ENCODE measurements at places on chromosomes 13 and 19.

- DNase-seq = no peak
Measured at GRCh38 chr13:98869408-98870090, 108.3 kb downstream of the DOCK9 start.

DNA sequence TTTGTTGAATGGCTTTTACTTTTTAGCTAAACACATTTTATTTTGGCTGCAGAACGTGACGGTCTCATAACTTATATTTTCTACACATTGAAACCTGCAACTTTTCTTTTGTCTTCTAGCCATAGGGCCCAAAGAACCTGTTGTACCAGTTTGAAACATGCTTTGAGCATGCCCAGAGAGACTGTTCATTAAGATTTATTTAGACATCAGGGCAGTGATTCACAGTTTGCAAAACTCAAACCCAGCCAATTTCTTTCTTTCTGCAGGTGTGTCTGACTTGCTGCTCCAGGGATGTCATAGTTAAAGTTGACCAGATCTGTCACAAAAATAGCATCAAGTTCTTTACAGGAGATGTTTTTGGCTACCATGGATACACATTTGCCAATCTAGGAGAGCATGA lies 22.0 kb downstream of the SAE1 start:
- DNase-seq = no peak

- no peak for DNase-seq
Measured at GRCh38 chr13:110387451-110388107, 80.5 kb downstream of the COL4A2 start.

- no peak for DNase-seq
Measured at GRCh38 chr13:95660981-95661581, 15.9 kb upstream of the DNAJC3 start.

GRCh38 chr19:2675892-2676291 lies 26.6 kb downstream of the GNG7 start:
- DNase-seq = no peak

DNA sequence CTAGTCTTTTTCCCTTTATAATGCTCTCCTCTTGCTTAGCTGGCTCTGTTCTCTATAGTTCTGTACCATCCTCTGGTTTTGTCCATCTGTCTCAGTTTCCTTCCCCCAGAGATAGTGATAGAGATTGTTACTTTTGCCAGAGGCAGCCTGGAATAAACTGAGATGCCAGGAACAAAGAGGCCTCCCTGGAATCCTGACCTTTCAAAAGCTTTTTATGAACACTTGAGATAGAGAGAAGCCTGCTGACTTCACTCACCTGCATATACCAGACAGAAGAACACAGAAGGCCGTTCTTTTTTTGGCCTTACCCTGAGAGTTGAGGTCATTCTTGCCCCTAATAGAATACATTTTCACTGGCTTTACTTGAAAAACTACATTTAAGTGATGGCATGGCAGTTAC lies 150.2 kb downstream of the LHFPL6 start:
- DNase-seq = no peak

DNA sequence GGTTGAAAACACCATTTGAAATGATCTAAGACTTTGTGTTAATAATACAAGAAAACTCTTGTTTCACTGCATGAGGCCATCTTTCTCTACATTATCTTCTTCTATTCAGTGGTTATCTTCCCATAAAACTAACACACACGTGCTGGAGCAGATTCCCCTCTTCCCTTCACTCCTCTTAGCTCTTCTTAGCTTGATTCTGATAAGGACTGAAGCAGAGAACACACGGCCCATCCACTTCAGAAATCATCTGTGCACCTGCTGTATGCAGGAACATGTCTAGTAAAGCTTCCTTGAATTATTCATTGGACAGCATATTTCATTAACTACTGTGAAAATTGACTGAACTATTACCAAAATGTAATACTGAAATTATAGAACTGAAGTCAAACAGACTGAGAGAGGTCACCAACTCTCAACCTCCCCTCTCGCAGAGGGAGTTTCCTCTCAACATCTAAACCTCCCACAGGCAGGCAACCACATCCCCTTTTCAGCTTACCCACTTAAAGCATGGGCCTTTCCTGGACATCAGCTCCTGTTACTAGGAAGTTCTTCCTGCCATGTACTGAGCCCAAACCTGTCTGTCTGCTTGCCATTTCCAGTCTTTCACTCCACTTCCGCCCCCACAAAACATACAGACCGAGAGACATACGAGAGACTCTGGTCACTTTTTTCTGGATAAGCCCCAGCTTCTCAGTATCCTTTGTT lies 113.9 kb downstream of the CRYL1 start:
- no peak for DNase-seq

- DNase-seq = no peak
Measured at GRCh38 chr19:18867199-18867598, 28.8 kb downstream of the CERS1 start.

GRCh38 chr13:99941086-99941485 lies 30.5 kb downstream of the ZIC5 start:
- DNase-seq = no peak

GRCh38 chr13:43316946-43317353 lies 293.6 kb downstream of the DNAJC15 start:
- DNase-seq = peak; percentile 40

GRCh38 chr13:44618326-44618725 lies 42.2 kb upstream of the TSC22D1 start:
- no peak for DNase-seq

GRCh38 chr13:99066219-99066618 lies 88.4 kb upstream of the DOCK9 start:
- DNase-seq = no peak

- no peak for DNase-seq
Measured at GRCh38 chr19:47176071-47176626, 45.5 kb downstream of the SAE1 start.

GRCh38 chr13:110993788-110994187 lies 78.9 kb upstream of the ANKRD10 start:
- DNase-seq = no peak

- DNase-seq = no peak
Measured at GRCh38 chr13:73647417-73647816, 486.8 kb downstream of the KLF12 start.

- no peak for DNase-seq
Measured at GRCh38 chr13:41159174-41159573, 26.6 kb upstream of the KBTBD6 start.

GRCh38 chr19:17306285-17306714 lies 628 bp downstream of the MRPL34 start:
- DNase-seq = no peak

GRCh38 chr13:20377720-20378119 lies 145.6 kb upstream of the GJB6 start:
- no peak for DNase-seq

DNA sequence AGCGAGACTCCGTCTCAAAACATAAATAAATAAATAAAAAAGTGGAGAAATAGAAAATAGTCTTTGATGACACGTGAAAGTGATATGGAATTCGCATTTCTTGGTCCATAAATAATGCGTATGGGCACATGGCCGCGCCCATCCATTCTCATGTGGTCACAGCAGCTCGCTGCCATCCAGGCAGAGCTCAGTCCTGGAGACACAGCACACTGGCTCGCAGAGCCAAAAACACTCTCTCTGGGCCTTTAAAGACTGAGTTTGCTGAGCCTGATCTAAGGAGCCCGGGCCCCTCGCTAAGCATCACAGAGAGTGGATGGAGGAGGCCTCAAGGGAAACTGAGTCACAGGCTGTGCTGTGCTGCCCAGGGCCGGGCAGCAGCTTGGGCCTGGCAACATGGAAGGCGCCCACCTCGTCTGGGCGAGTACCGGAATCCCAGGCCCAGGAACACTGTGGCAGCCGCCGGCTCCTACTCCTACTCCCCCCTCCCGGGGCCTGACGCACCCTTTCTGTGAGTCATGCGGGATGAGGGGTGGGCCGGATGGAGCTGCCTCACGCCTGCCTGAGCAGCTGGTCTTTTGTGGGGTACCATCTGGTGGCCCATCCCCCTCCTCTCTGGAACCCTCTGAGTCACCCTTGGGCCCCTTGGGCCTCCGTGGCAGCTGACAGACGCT lies 28.9 kb upstream of the CACTIN start:
- DNase-seq = peak; percentile 83

- no peak for DNase-seq
Measured at GRCh38 chr13:61908906-61909615, 493.4 kb upstream of the PCDH20 start.

DNA sequence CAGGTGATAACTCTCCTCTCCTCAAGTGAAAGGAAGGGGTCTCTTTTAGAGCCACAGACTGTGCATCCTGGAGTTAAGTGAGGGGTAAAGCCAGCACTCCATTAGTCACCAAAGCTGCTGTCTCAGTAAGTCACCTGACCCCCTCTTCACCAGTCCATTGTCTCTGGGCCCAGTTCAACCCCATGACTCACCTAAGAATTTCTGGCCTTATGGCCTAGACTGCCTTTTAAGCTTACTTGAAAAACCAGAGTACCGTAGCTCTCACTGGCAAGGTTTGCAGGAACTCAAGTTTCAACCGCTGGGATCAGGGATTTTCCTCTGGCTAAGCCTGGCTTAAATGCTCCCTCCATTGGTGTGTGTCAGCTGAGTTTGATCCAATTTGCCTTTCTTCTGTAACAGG lies 23.4 kb upstream of the EID2 start:
- no peak for DNase-seq

GRCh38 chr13:80297503-80297902 lies 43.4 kb downstream of the SPRY2 start:
- DNase-seq = no peak
